SW 1271 (cell line): ENCODE measurements at places on chromosomes 6 and 20.
A peak's percentile ranks its signal among the peaks of the same experiment; 100 is the strongest.

GRCh38 chr6:90645634-90646033 lies 58.8 kb upstream of the MAP3K7 start:
- no peak for DNase-seq

- DNase-seq, result no peak
These were observed 185.3 kb upstream of the KCNG1 start for GRCh38 chr20:51208162-51208561.

- DNase-seq, result no peak
These were observed 230.6 kb downstream of the UTRN start for GRCh38 chr6:144515761-144516160.

DNA sequence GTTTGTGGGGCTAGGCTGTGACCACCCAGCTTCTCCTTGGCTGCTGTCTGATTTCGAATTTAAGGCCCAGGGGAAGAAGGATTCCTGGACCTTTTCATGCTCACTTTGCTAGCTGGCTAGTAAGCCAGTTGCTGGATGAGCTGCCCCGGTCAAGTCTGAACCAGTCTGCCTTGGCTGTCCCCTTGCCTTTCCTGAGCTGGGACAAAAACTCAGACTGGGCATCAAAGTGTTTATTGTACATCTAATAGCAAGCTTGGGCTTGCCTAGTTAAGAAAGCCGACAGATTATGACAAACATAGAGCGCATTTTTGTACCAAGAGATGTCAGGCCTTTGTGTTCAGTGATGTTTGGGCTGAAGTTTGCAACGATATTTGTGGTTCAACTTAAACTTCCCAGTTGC lies 750 bp upstream of the PAK5 start:
- no peak for DNase-seq

GRCh38 chr6:11144393-11144851 lies 32.9 kb upstream of the ERVFRD-1 start:
- peak; percentile 36 for DNase-seq

- no peak for DNase-seq
These were observed 278.6 kb downstream of the TBC1D32 start for GRCh38 chr6:121055572-121056163.

DNA sequence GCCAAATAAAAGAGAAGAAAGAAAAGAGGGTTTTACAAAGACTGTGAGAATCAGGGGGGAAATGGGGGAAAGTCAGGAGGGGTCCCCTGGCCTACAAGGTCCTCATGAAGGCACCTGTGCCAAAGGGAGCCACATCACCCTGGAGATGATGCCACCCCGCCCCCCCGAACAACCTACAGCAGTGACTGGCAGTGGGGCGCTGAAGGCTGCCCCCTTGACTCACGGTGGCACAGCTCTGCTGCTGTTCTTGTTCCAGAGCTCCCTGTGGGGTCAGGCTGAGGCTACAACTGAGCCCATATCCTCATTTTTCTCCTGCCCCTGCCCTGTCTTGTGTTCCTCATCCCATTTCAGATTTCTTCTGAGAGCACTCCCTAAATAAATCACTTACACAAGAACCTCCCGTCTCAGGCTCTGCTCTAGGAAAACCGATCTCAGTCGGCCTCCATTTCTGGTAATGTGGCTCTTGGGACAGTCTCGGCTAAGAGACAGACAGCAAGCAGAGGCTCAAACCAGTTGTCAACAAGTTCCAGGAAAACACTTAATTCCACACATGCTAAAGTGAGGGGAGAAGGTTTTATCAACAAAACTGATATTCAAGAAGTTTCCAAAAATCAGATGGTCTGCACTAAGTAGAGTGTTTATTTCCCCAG lies 105.7 kb downstream of the SNAP25 start:
- DNase-seq, result no peak

- no peak for DNase-seq
These were observed 143.5 kb downstream of the WDR27 start for GRCh38 chr6:169558378-169558773.

DNA sequence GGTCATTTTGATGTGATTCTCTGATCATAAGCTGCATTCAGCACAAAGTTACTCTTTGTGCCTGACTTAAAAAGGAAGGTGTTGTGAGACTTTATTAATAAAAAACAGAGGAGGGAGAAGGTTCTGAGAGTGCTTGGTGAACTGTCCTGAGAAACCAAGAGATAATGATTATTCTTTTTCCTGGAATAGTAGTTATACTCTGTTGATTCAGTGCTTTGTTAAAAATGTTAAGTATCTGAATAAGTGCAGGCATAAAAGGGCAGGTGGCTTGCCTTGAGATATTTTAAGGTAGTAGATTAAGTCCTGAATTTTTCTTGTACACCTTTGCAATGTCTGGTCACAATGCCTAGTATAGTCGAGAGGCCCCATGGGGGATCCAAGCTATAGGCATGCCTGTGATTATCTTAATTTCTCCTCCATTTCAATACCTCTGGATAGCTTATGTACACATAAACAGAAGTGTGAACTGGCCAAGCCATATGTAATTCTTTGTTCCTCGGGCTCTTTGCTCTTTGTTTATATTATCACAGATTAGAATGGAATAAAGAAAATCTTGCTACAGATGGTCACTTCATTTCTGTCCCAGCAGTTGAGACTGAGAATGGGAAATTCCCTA lies 50.0 kb downstream of the SOBP start:
- DNase-seq, result no peak
